ENCODE measurements at places on chromosomes 4 and X.

- DNase-seq = no peak
Measured at GRCh38 chr4:25002681-25003080, 28.1 kb downstream of the LGI2 start.

DNA sequence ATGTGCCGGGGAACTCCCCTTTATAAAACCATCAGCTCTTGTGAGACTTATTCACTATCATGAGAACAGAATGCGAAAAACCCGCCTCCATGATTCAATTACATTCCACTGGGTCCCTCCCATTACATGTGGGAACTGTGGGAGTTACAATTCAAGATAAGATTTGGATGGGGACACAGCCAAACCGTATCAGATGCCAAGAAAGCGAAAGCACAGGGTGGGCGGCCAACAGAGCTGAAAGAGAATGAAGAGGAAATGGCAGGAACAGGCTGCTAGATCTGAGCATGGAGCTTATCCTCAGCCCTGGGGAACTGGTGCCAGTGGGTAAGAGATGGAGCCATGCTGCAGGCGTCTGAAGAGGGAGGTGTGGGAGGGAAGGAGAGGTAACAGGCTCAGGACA lies 117.7 kb upstream of the PNPLA4 start:
- no peak for DNase-seq

- DNase-seq = no peak
Measured at GRCh38 chr4:166499820-166500219, 626.8 kb downstream of the TLL1 start.

DNA sequence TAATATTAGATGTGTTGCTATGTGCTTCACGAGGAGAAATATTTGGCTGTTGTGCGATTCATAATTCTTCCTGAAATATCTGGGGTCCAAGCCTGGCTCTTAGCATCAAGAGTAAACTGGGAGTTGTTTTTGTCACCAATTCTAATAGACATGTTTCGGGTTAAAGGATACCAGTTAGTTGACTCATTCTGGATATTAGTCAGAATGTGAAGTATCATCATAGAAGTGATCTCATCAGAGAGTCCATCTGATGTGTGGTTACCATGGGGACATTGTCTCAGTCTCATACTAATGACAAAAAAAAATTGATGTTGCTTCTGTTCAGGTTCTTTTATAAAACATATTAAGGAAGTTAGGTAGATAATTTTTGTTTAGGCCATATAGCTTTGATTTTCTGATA lies 57.2 kb upstream of the MTMR1 start:
- DNase-seq = no peak

GRCh38 chrX:49059201-49059600 lies 402 bp downstream of the CCDC120 start:
- no peak for DNase-seq

- no peak for DNase-seq
Measured at GRCh38 chr4:37825968-37826294, 555 bp upstream of the PGM2 start.

- DNase-seq = no peak
Measured at GRCh38 chr4:137124278-137124932, 407.9 kb downstream of the PCDH18 start.

GRCh38 chrX:143635915-143636314 lies at the start of gene SLITRK4:
Gene SLITRK4, minus strand, starts transcription at chrX:143636101. Its CDS starts 4,993 bp downstream, at chrX:143631108.
- no peak for DNase-seq
